Tibial nerve (tissue), 4 donors: ENCODE measurements at places on chromosomes 12 and 14. TPM values are rescaled to one million over a fixed set of nuclear protein-coding genes. Genes with fewer than 3 reads are reported as not detected.

MGP gene
- total RNA-seq, result 759 TPM

FAM186B gene
- 0.44 TPM for total RNA-seq

KRT6C gene
- total RNA-seq, result not detected

LBHD2 gene
- not detected for total RNA-seq

DNA sequence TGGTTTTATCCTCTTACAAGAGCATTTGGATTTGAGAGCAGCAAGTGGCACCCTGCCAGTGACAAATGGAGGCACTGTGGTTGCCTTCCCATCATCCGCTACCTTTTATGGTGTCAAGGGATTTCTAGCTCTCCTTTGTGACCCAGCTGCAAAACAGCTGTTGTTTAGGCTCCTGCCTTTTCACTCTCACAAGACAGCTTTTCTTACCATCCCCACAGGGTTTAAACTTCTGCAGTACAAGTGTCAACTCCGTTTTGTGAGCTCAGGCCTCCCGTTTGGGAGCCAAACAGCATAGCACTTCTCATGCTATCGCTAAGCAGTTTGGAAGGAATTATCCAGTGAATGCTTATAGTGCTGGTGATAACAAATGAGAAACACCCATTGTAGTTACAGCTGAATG lies 331.4 kb downstream of the TMTC2 start:
- no peak overlapping the region for H3K4me3 ChIP-seq
- H3K36me3 ChIP-seq, result no peaks in the 10 kb centered on the region
- no peaks in the 10 kb centered on the region for H3K27me3 ChIP-seq
- peaks cover 12% of the 10 kb centered on the region for H3K4me1 ChIP-seq
- no peak for DNase-seq

DNA sequence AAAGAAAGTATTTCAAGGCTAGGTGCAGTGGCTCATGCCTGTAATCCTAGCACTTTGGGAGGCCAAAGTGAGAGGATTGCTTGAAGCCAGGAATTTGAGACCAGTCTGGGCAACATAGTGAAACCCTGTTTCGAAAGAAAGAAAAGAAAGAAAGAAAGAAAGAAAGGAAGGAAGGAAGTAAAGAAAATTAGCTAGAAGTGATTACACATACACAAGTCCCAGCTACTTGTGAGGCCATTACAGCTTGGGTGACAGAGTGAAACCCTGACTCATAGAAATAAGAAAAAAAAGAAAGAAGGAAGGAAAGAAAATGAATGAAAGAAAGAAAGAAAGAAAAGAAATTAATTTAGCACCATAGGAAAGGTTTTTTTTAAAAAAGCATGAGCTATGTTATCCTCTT lies 33.3 kb upstream of the PPP1CC start:
- H3K4me1 ChIP-seq, result no peaks in the 10 kb centered on the region
- no peak for DNase-seq
- H3K27ac ChIP-seq, result no peak overlapping the region
- H3K4me3 ChIP-seq, result no peak overlapping the region

GRCh38 chr12:2751686-2752085 lies 43.1 kb upstream of the FKBP4 start:
- no peaks in the 10 kb centered on the region for H3K27me3 ChIP-seq
- H3K27ac ChIP-seq, result no peak overlapping the region
- no peak overlapping the region for H3K4me3 ChIP-seq
- no peak for DNase-seq
